ENCODE measurements at places on chromosomes 12 and 14.
A peak's percentile ranks its signal among the peaks of the same experiment; 100 is the strongest.

- peaks cover 47% of the 10 kb centered on the region for H3K27me3 ChIP-seq
- H3K4me3 ChIP-seq, result no peak overlapping the region
- no peaks in the 10 kb centered on the region for H3K36me3 ChIP-seq
- no peak for DNase-seq
These were observed 113.3 kb downstream of the ADGRD1 start for GRCh38 chr12:131066886-131067490.

- no peaks in the 10 kb centered on the region for H3K27me3 ChIP-seq
- no peak overlapping the region for H3K27ac ChIP-seq
- no peaks in the 10 kb centered on the region for H3K36me3 ChIP-seq
- no peak for DNase-seq
These were observed 175.8 kb upstream of the PLXNC1 start for GRCh38 chr12:93972411-93973208.

- H3K27ac ChIP-seq, result no peak overlapping the region
- H3K36me3 ChIP-seq, result no peaks in the 10 kb centered on the region
- no peaks in the 10 kb centered on the region for H3K27me3 ChIP-seq
- DNase-seq, result no peak
- H3K4me1 ChIP-seq, result peaks cover 8% of the 10 kb centered on the region
These were observed 22.3 kb downstream of the LGR5 start for GRCh38 chr12:71461787-71462328.

- no peaks in the 10 kb centered on the region for H3K4me1 ChIP-seq
- H3K4me3 ChIP-seq, result no peak overlapping the region
- DNase-seq, result no peak
- no peaks in the 10 kb centered on the region for H3K27me3 ChIP-seq
- H3K36me3 ChIP-seq, result peaks cover 7% of the 10 kb centered on the region
- no peak overlapping the region for H3K27ac ChIP-seq
These were observed 30.1 kb downstream of the P2RX4 start for GRCh38 chr12:121240062-121240420.

DNA sequence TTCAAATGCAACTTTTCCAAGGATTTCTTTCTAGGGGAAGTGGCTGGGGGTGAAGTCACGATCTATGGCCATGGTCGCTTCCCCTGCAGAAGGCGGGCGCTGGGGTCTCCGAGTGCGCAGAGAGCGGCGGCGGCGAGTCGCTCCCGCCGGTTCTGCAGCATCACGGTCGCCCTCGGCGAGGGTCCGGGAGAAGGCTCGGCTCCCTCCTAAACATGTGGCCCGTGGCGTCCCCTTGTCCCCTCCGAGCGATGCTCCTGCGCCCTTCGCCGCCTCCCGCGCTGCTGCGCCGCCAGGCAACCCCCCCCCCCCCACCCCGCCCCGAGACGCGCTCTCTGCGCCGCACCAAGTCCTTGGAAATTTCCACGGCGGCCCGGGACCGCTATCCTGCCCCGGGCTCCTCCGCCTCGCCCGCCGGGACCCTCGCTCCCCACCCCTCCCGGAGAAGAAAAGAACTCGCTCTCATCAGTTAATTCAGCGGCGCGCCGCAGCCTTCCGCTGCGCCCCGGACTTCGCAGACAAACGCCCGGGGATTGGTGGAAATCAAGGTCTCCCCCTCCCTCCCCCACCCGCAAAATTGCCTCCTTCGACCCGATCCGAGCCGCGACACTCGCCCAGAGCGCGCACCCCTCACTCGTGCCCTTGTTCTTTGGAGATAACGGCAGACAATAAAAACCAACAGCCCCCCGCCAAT, at the start of gene ST8SIA1:
Gene ST8SIA1, minus strand, starts transcription at position 298 of the 691 bp plus-strand sequence. CDS start 475 bp downstream, outside the sequence.
- peaks cover 4% of the 10 kb centered on the region for H3K4me1 ChIP-seq
- no peak within 1 kb of the TSS for H3K27ac ChIP-seq
- peak within 1 kb of the TSS; percentile 49 for H3K4me3 ChIP-seq
- H3K27me3 ChIP-seq, result peaks cover 52% of the 10 kb centered on the region
- DNase-seq, result peak; percentile 22

GRCh38 chr12:48969833-48970701, 1.5 kb downstream of the WNT10B start:
- DNase-seq, result no peak
- H3K4me1 ChIP-seq, result peaks cover 16% of the 10 kb centered on the region
- peaks cover 45% of the 10 kb centered on the region for H3K27me3 ChIP-seq
- no peaks in the 10 kb centered on the region for H3K36me3 ChIP-seq
- no peak overlapping the region for H3K27ac ChIP-seq

Data from A673 (cell line).